ENCODE measurements at places on chromosomes 2 and 18. TPM values are rescaled to one million over a fixed set of nuclear protein-coding genes. Genes with fewer than 3 reads are reported as not detected.

Gene APOB
- total RNA-seq, result 0.23 TPM

Gene FBXO41
- 1.6 TPM for total RNA-seq

Gene LYPD6
- 0.82 TPM for total RNA-seq

Gene TTN
- not detected for total RNA-seq

Gene NOP58
- total RNA-seq, result 32.3 TPM

Gene HOXD8
- not detected for total RNA-seq

Gene CAPN14
- 0.10 TPM for total RNA-seq

Gene CIB4
- not detected for total RNA-seq

Gene LYG1
- 0.99 TPM for total RNA-seq

Gene RTP5
- not detected for total RNA-seq

DNA sequence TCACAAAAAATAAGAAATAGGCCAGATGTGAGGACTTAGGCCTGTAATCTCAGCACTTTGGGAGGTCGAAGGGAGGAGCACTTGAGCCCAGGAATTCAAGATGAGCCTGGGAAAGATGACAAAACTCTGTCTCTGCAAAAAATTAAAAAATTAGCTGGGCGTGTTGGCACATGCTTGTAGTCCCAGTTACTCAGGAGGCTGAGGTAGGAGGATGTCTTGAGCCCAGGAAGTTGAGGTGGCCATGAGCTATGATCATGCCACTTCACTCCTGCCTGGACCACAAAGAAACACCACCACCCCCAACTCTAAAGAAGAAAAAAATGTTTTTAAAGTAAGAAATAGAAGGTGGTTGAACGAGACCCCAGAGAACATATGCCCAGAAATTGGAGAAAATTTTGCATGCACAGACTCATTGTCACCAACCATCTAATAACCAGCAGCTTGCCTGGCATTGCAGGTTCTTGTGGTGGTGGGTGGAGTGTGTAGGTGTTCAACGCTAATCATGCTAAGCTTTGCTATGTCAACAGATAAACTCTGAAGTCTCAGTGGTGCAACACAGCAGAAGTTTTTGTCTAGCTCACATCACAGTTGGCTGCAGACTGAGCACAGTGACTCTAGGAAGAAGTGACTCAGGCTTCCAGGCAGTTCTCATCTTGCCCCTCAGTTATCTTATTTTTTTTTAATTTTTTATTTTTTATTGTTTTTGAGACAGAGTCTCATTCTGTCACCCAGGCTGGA lies 18.6 kb downstream of the ARL4C start:
- no peak for DNase-seq

- no peak for DNase-seq
Observed at GRCh38 chr2:149152469-149152953, 114.0 kb downstream of the LYPD6B start.

DNA sequence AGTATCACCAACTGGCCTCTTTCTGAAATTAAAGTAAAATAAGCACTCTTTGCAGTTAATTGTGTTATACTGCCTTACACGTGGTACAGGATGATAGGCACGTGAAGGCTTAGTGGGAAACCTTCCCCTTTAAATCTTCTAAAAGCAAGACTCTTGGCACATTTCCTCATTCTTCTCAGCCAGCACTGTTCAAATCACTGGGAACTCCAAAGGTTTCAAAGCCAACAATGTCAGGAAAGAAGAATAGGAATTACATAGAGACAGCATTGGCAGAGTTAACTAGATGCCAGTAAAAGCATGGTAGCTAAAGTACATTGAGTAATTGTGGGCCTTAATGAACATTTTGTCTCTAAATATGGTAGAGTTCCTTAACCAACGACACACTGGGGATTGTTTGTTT lies 96.4 kb downstream of the DTNA start:
- DNase-seq, result no peak

DNA sequence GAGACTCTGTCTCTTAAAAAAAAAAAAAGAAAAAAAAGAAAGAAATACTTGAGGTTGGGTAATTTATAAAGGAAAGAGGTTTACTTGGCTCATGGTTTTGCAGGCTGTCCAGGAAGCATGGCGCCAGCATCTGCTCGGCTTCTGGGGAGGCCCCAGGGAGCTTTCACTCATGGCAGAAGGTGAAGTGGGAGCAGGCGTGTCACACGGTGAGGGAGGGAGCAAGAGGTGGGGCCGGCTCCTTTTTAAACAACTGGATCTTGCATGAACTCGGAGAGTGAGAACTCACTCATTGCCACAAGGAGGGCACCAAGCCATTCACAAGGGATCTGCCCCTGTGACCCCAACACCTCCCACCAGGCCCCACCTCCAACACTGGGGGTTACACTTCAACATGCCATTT lies 30.6 kb downstream of the CYP26B1 start:
- DNase-seq, result no peak

- DNase-seq, result peak; percentile 64
Observed at GRCh38 chr2:235000426-235001236, 48.8 kb downstream of the SH3BP4 start.

DNA sequence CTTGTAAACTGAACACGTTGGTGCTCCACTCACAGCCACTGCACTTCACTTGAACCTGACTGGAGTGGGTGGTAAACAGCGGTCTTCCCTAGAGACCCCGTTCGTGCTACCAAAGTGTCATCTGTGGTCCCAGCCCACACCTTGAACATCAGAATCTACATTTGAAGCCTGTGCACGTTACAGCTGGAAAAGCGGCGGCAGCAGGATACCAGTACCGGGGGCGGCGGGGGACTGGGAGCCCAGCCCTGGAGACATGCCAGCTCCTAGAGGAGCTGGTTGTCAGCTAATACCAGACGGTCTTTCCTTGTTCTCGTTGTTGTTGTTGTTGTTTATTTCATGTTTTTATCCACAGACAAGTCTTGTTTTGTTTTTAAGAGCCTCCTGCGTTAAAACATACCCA lies 156.7 kb downstream of the WDSUB1 start:
- DNase-seq, result no peak

- DNase-seq, result no peak
Observed at GRCh38 chr2:63888490-63889402, 47.0 kb downstream of the UGP2 start.

- no peak for DNase-seq
Observed at GRCh38 chr2:6960659-6961058, 43.4 kb downstream of the RNF144A start.

DNA sequence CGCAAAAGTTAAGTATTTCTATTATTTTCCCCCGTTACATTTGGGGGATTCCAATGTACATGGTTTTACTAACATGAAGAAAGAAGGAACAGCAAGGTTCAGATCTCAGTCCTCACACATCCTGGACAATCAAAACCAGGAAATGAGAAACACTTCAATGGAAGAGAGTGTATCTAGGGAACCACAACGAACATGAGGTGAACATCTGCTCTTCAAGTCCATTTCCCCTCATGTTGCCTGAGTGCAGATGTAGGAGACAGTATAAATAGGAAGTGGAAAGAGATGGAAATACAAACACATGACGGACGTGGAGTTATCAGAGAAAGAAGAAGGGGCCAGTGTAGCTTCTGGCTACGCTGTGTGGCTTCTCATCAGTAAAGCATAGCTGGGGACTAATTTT lies 52.6 kb downstream of the CHN1 start:
- no peak for DNase-seq

GRCh38 chr2:11910971-11911370 lies 164.5 kb downstream of the LPIN1 start:
- no peak for DNase-seq

- DNase-seq, result no peak
Observed at GRCh38 chr18:39698436-39698835, 2132.8 kb upstream of the CELF4 start.

DNA sequence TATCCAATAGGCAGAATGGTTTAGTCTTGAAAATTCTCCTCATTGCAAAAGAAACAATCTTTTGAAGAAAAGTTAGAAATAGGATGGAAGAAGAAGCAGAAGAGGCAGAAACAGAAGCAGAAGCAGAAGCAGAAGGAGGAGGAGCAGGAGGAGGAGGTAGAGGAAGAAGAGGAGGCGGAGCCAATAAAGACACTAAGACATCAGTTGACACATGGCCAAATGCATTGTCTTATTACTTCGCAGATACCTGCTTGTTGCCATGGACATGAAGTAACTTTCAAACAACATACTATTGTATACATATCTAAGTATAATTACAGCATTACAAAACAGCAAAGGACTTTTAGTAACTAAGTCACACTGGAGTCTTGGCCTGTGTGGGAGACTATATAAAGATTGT lies 606.3 kb downstream of the METTL4 start:
- DNase-seq, result no peak

GRCh38 chr2:84879584-84880394 lies 1.1 kb downstream of the TRABD2A start:
- peak; percentile 68 for DNase-seq

DNA sequence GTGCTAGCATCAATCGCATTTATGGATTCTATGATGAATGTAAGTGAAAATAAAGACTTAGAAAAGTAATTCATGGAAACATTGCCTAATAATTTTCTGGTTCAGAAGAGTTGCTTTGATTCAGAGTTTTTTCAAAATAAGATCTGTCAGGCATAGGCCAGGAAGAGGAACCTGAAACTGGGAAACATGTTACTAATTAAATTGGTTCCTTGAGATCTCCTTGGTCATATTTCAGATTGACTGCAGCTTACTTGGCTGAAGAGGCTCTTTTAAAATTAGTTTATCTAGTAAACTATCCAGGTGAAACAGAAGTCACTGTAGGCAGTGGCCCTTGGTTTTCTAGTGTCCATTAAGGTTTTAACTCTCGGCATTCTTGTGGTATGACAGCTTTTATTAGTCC lies 27.4 kb downstream of the PPP1CB start:
- DNase-seq, result no peak

DNA sequence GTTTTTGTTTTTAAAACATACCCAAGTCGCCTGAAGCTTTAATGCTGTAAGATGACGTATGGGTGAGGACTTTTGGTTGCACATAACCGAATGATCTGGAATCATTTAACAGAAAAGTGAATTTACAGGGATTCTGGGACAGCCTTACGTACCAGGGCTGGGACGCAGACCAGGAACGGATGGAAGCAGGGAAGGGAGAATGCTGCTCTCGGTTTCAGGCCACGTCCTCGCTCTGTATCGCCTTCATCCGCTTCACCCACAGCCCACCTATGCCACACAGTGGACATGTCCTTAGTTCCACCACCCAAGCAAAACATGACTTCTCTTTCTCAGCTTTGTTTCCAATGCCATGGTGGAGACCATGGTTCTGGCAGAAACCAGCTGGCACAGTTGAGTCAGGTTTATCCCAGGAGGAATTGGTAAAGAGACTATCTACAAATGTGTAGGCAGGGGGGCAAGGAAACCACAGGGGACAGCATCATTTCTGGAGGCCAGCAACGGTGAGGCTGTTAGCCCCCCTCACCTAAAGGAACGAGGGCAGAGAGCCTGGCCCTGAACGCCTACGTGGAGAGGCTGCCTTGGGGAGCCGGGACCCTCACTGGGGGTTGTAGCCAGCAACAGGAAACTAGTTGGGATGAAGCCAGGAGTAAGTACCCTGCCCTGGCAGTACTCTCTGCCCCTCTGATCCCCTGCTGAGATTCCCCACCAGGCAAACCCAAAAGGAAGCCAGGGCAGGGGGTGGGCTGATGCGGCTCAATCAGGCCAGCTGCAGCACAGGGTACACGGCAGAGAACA lies 132.5 kb downstream of the NDUFA10 start:
- DNase-seq, result no peak

- no peak for DNase-seq
Observed at GRCh38 chr2:129240061-129240460, 739.4 kb upstream of the RAB6C start.

- DNase-seq, result no peak
Observed at GRCh38 chr2:42103829-42104228, 56.0 kb downstream of the PKDCC start.

- DNase-seq, result no peak
Observed at GRCh38 chr2:217785544-217786045, 217.2 kb downstream of the TNS1 start.

- no peak for DNase-seq
Observed at GRCh38 chr18:59429608-59430007, 70.5 kb upstream of the LMAN1 start.

GRCh38 chr2:69791045-69791444 lies 38.4 kb upstream of the GMCL1 start:
- DNase-seq, result no peak

DNA sequence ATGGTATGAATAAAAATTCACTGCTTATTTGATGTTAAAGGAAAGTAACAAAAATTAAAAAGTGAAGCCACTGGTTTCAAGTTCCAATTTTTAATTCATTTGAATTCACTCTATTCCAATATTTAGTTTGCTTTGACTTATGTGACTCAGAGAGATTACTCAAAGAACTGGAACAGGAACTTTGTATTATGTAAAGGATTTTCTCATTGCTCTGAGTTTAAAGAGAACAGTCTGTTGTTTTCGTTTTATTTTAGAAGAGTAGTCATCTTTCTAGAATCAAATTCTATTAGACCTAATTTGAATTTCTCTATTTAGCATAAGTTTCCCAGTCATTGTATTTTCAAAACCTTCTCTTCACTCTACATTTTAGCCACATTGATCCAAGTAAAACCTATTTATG lies 300.1 kb upstream of the SLC8A1 start:
- DNase-seq, result no peak

- DNase-seq, result no peak
Observed at GRCh38 chr2:180655842-180656454, 324.5 kb upstream of the UBE2E3 start.

DNA sequence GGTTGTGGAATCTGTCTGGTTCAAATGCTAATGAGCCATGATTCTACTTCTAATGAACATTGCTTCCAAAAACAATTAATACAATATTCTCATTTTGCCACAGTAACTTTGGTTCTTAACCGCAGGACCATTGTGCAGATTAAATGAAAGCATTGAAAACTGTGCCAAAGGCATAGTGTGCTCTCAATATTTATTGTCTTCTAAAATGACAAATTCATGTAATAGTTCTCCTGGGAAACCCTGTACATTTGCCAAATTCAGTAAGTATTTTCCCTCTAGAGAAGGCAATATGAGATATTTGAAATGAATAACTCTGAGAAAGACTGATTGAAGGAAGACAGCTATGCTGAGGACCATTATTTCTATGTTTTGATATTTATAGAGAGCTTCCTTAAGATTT lies 246.3 kb downstream of the CCDC102B start:
- DNase-seq, result no peak

DNA sequence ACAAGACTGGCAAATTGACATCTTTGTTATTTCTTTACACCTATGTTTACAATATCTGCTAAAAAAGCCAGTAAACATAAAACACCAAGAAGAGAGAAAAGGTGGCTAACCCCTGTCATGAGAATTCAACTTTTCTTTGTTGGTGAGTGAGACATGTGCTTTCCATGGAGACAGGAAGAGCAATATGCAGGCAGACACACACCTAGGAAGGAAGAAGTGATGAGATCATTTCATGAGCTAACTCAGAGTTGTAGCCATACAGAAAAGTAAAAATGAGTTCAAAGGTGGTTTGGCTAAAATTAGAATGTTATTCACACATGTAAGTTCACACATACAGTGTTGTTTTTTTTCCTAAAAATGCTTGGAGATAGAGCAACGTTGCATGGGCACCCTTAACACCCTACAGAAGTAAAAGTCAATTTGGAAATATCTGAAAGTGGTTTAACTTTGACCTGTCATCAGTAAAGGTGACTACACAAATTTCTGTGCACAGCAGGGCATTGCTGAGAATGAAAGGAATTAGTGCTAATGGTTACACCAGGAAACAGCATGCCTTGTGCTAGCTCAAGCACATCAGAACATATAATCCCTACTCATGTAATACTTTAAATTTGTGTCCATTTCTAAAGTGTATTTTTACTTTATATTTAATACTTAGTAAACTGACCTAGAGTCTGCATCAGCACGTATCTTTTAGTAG lies 557.6 kb downstream of the CBLN2 start:
- no peak for DNase-seq

GRCh38 chr2:68637047-68637446 lies 6.3 kb upstream of the PROKR1 start:
- no peak for DNase-seq

- no peak for DNase-seq
Observed at GRCh38 chr2:20422402-20423271, 24.2 kb upstream of the RHOB start.
